ENCODE measurements at places on chromosomes 5 and 9.

- no peak for DNase-seq
Measured at GRCh38 chr5:133788121-133788520, 175.8 kb upstream of the FSTL4 start.

DNA sequence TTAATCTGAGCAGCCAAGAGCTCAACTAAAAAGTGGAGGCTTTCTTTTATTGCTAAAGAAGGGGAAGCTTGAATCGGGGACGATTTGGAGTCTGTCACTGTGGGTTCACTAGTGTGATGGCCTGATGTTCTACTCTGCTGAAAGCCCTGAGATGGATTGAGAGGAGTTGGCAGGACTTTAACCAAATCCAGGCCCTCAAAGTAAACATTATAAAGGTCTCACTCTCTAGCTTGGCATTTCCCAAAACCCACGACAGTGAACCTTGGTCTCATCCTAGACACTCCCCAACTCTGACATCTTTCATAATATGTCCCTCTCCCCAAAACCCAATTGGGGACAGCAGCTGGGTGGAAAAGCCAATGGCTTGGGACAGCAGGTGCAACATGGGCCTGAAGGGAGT is 32.7 kb downstream of the TMOD1 start:
- no peak for DNase-seq

DNA sequence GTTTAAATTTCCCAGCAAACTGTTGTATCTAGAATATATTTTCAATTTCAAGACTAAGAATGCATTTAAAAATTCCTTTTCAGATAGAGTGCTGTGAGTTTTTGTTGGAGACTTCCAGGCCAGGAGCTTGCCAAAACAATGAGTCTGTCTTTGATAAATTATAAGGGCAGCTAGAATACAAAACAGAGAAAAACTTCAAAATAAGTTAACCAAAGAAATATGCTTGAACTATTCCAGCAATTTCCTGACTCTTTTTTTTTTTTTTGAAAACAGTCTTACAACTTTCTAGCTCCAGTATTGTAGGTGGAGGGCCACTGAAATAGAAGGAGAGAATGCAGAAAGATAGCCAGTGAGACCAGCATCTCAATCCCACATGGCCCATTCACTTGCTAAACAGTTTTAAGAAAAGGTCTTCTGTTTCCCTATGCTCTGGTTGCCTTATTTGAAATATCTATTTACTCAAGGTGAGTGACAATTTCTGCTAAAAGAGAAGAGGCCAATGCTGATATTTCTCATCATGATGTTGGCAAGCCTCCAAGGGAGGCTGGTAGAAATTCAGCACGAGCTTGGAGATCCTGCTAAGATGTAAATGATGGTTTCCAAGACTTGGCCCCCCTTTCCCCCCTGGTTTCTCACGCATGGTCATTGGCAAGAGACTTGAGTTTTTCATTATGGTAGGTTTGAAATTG is 103.2 kb downstream of the USP20 start:
- DNase-seq = no peak

DNA sequence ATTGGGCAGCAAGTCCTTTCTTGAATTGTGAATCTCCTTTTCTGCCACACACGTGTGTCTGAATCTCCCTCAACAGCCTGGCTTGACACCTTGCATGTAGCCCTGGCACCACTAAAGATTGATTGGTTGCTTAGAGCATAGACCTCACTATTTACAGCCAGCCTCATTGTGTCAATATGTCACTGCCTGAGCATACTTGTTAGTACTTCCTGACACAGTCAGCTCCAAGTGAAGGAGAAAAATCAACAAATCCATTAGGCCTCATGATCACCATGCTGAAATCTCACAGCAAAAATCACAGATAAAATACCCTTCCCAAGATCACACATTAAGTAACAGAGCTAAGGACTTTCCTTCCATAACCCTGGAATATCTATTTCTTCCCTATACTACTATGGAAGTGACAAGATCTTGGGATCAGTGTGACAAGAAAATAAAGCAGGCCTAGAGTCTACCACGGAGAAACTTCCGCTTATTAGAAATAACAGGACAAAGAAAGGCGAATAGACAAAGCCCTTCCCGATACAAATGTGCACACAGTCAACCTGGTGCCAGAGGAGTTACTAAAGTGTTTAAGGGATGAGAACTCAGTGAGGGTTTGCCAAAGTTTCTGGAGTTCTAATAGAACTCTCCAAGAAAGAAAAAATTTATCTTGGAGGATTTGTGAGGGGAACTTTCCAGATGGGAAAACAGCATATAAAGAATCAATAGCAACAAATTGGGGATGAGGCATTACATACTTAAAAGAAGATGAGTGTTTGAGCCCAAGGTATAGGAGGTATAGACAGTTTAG is 5.6 kb upstream of the ARL15 start:
- DNase-seq = no peak

GRCh38 chr5:143074414-143074996 is 304.3 kb downstream of the ARHGAP26 start:
- DNase-seq = no peak

DNA sequence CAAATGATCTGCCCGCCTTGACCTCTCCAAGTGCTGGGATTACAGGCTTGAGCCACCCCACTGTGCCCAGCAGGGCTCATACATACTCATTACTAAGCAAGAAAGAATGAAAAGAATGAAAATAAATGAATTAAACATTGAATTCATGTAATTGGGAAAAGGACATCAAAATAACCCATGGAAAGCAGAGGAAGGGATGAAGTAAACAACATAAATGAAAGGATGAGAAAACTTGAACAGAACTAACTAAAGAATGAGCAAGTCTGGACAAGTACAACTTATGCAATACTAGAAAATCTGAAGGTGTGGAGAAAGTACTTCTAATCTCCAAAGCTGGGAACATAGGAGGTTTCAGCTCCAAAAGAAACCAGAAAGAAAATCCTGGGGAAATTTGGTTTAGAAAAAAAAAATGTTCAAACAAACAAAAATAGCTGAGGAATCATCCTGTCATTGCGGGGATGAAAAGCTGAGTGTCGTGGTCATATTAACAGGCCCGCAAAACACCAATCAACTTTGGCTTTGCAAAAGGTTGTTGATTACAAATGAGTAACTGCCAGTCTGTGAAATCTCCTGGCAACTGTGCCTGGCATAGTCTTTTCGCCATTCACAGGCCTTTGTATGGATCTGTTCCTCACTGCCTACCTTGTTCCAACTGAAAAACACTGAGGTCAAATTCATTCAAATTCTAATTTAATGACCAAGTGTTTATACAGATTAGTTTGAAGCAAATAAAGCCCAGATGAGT is 2.3 kb upstream of the AK3 start:
- DNase-seq = no peak

DNA sequence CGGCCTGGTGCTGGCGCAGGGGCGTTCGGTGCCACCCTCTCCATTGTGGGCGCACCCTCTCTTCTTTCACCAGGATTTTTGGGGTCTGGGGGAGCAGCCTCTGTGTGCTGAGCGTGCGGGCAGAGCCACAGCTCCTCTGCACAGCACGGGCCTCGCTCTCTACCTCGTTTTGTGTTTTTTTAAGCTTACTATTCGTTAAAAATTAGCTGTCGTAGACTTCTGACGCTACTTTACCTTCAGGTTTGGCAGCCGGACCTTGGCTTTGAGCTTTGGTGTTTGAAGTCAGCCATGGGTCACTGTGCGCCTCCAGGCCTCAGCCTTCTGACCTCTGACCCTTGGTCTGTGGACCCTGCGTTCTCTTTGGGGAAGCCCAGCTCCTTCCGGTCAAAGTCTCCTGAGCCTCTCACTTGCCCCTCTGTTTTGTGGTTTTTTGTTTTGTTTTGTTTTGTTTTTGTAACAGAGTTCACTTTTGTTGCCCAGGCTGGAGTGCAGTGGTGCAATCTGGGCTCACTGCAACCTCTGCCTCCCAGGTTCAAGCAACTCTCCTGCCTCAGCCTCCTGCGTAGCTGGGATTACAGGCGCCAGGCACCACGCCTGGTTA is 88.2 kb upstream of the CACNA1B start:
- DNase-seq = no peak

DNA sequence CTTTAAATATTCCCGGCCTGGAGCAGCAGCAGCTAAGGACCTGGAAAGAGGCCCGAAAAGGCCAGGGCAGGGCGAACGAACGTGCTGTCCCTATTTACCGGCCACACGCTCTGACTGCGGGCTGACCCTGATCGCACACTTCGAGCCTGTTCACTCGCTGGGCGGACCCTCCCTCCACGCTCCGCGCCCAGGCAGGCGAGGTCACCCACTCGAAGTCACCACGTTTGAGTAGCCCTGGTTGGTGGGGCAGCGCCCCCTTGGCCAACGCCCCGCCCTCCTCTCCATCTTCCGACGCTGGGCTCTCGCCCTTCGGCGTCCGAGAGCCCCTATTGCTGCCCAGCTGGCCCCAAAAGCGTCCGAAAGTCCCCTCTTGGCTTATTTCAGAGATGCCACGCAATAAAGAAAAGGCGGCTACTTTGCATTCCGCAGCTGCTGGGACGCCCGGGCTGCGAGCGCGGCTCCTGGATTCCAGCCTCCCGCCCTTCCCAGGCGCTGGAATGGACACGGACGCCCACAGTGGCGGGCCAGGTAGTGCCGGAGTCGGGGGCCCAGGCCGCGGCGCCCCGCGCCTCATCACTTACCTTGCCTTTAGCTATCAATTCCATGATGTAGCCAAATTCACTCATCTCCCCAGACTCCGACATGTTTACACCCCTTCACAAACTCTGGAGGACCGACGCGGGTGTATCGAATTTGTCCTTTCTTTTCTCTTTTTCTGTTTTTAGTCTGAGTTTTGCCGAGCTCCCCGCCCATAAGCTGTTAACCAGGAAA is 9.9 kb upstream of the TRIM36 start:
- no peak for DNase-seq

- no peak for DNase-seq
Measured at GRCh38 chr5:9042241-9042640, 503.6 kb downstream of the SEMA5A start.

DNA sequence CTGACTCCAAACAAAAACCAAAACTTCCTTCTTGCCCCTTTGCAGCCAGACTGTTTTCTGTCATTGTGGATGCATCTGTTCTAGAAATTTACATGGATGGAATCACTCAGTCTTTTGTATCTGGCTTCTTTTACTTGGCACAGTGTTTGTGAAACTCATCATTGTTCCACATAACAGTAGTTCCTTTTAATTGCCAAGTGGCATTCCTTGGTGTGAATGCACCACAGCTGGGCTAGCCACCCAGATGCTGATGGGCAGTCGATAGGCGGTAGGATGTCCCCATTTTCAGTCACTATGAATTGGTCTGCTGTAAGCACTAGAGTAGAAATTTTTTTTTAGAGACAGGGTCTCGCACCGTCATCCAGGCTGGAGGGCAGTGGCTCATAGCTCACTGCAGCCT is 6.3 kb upstream of the CLPTM1L start:
- DNase-seq = no peak

DNA sequence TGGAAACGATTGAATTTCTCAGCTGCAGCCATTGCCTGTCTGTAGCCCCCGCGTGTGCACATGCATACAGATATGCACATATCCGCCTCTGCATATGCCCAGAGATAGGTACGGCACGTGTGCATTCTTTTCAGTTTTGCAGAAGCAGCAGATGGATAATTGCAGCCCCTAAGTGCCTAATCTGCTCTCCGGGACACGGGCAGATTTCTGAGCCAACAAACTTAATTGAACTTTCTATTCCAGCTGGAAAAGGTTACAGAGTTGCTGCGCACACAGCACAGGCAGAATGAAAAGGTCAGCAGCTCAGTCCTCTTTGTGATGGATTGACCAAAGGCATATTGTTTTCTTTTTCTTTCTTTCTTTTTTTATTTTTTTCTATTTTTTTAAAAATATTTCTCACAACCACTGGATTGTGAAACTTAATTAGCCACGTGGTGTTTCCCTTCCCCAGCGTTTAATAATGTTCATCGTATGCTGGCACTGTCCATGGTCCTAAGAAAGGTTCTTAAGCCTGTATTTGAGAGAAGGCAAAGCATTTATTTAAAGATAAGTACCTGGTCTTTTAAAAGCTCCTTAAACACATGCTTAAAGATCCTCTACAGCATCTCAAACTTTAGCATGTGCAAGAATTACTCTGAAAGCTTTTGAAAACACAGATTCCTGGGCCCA is 270.2 kb upstream of the BRINP1 start:
- peak; percentile 14 for DNase-seq

DNA sequence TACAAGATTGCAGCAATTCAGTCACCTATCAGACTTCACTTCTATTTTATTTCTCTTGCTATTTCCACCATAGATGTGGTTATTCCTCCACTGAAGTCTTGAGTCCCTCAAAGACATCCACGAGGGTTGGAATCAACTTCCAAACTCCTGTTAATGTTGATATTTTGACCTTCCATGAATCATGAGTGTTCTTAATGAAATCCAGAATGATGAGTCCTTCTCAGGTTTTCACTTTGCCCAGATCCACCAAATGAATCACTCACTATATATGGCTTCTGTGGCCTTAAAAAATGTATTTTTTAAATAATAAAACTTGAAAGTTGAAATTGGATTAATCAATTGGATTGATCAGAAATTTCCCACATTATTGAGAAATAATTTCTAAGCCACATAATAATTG is 1821.0 kb downstream of the EFNA5 start:
- DNase-seq = no peak

GRCh38 chr5:82422751-82423181 is 144.6 kb upstream of the RPS23 start:
- DNase-seq = no peak

DNA sequence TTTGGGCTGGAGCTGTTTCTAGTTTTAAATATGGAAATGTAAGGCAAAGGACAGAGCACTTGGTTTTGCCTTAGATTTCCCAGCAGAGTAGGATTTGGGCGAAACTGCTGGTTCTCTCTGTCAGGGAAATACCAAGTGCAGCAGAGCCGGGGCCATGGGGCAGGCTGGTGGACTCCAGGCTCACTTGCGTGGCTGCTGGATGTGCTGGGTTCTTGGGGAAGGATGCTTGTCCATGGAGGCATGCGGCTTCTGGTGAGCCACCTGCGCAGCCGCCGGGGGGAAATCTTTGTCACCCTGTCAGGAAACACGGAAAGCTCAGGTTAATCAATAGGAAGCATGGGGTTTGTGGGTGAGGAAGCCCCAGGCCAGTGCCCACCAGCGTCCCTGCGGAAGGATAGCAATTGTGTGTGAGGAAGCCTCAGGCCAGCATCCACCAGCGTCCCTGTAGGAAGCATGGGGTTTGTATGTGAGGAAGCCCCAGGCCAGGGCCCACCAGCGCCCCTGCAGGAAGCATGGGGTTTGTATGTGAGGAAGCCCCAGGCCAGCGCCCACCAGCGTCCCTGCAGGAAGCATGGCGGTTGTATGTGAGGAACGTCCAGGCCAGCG is 80.1 kb downstream of the DAP start:
- DNase-seq = no peak

DNA sequence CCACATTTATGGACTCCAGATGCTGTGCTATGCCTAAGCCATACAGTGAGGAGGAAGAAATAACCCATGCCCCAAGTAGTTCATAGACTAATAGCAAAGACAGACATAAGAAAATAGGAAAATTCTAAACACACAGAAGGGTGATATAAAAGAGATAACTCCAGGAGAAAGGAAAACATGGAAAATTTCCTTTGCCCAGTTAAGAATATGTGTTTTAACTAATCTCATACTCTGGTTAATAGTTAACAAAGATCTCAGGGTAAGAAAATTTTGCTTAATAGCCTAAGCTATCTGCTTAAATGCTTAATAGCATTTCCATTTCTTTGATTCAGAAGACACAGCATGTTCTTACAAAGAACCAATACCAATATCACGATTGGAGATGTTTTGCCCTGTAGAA is 358.0 kb downstream of the MSX2 start:
- no peak for DNase-seq

GRCh38 chr9:98101416-98101815 is 17.6 kb downstream of the TRIM14 start:
- DNase-seq = no peak

- DNase-seq = no peak
Measured at GRCh38 chr5:37005946-37006540, 129.5 kb downstream of the NIPBL start.

Measured in SK-N-MC (cell line).